Suprapubic skin (tissue), 4 donors: ENCODE measurements at places on chromosomes 3 and 15.

DNA sequence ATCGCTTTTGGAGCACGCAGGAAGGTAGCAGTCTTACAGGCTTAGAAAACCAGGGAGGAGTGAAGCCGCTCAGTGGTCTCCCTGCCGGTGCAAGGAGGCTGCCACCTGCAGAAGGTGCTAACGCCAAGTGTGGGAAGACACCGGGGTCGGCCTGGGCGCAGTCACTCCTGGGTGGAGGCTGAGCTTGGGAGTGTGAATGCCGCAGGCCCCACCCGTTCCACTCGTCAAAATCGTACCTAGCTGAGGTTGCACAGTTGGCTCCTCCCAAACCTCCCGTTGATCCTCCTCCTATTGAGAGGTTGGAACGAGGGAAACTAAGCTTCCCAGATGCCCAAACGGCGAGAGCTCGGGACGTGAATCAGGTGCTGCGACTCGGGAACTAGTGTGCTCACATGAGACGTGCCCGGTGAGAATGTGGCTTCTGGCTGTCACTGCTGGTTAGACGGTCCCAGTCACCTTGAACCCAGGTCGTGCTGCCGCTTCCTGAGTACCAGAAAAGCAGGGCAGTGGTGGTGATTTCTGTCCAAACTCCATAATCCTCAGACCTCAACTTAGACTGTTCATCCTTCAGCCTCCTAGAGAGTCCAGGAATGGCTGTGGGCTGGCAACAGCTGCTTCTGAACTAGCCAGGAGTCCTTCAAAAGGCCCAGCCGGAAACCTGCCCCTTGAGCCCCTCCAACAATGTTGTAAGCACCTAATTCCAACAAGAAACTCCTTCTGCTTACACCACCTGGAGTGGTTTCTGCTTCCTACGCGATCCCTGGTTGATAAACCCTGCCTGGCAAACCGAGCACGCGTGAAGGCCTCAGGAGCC lies 156.0 kb downstream of the XXYLT1 start:
- no peak for DNase-seq

DNA sequence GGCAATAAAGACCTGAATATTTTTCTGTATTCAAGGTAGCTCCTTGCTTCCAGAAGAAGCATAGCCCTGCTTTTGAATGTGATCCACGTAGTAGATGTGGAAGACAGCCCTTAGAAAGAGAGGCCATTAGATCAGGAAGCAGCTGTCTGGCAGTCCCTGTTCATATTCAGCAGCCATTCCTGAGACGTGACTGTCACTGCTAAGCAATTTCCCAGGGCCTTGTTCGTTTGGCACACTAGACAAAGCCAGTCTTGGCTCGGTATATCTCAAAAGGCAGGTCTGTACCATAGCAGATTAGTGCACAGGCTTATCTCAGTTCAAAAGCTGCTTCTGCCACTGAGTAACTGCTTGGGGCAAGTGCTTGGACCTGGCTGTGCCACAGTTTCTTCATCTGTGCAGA lies 287.8 kb upstream of the MCTP2 start:
- no peak for DNase-seq

- DNase-seq: no peak
Observed at GRCh38 chr3:59791774-59792308, 742.0 kb upstream of the CFAP20DC start.

DNA sequence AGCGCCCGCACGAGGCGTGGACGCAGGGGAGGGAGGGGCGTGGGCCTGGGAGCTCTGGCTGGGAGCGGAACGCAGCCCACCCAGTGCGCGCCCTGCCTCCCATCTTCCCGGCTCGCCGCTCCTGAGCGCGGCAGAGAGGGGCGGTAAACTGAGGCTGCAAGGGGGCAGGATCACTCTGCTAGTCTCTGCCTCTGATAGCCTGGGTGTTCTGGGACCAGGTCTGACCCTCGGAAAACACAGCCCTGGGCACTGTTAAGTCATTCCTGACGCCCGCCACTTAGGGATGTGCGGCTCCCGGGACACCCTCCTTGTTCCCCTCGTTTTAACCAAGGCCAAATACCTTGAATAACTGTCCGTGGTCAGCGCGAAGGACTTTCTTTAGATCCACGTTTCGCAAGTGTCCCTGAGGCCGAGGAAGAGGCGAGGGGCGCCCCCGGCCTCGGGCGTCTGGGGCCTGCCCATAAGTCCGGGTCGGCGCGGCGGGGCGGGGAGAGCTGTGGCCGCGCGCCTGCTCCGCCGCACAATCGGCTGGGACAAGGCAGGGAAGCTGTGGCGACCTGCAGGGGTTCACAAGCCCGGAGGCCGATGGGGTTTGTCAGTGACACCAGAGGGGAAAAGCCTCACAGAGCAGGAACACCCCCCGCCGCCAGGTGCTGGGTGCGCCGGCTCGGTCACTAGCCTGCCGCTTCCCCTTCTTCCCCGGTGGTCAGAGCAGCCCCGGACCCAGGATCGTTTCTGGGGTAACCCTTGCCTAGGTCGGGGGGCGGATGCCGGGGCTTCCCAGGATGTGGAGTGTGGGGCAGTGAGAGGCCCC lies 1.5 kb downstream of the ITPKA start:
- no peak for DNase-seq

GRCh38 chr3:57252404-57252803 lies 24.9 kb downstream of the APPL1 start:
- DNase-seq: no peak

GRCh38 chr3:185950728-185951127 lies 12.9 kb upstream of the TRA2B start:
- DNase-seq: no peak

DNA sequence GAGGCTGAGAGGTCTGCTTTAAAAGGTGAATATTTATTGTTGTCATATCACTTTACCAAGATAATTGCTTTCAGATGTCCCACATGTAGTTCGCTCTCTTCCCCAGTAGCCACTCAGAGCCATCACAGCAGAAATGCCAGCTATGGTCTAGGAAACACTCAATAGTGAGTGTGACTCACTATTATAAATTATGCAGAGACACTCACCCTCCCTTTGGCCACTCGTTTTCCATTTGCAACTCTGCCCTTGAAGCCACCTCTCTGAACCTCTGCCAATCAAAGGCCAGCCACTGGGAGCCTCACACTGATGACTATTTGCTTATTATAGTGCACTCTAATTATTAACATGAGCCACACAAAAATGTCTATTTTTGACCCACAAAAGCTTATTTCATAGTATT lies 328.1 kb upstream of the ATP10A start:
- DNase-seq: no peak

DNA sequence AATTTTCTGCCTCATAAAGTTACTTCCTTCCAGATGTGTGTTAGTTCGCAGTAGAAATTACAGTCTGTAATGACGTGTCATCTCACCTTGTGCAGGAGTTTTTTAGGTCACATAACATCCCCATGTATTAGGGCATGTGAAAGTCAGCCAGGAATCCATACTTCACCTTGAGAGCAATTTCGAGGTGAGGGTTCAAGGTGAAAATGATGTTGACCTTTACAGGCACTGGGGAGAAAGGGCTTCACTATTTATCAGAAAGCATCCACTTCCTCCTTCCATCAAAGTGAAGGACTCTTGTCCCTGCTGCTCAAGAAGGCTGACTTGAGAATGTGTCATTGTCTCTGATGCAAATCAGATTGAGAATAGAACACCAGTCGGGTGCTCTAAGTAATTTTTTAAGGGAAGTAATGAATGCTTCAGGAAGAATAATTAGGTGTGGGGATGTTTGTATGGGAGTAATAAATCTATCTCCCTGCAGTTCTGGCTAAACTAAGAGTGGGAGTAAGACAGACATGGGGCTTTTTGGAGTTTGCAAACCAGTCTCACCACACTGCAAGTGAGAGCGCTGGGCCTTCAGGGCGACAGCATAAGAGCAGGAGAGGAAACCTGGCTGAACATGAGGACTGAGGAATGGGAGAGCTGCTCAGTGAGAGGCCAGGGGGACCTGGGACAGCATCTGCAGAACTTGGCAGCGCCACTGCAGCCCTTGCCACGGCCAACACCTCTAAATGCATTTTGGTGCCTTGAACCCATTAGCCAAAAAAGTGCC lies 85.9 kb upstream of the IL12A start:
- no peak for DNase-seq
